ENCODE measurements at places on chromosomes 7 and 10. TPM values are rescaled to one million over a fixed set of nuclear protein-coding genes. Genes with fewer than 3 reads are reported as not detected.

DNA sequence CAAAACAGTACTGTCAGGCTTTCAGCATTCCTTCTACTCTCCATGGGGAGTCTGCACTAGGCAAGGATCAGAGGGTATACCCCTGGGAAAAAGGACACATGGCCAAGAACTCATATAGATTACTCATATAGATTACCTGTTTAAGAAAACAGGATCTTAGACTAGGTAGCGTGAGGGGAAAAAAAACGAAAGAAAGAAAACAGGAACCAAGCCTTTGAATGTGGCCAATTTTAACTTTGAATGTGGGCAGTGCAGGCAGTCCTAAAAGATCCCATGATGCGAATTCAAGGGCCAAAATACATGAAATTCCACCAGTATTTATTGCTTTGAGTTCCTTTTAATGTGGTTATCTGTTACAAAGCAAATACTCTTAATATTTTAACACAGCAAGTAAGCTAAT lies 108.6 kb upstream of the TAC1 start:
- no peak for DNase-seq

GRCh38 chr10:17548770-17549169 lies 68.4 kb downstream of the HACD1 start:
- DNase-seq = no peak

GRCh38 chr7:147509035-147509501 lies 1081.5 kb upstream of the C7orf33 start:
- DNase-seq = no peak

GRCh38 chr10:67912331-67912946 lies 28.0 kb downstream of the SIRT1 start:
- DNase-seq = no peak

- no peak for DNase-seq
These were observed 6.0 kb downstream of the SH3PXD2A start for GRCh38 chr10:103849212-103849877.

- DNase-seq = no peak
These were observed 45.6 kb downstream of the MINDY4 start for GRCh38 chr7:30816645-30817370.

DNA sequence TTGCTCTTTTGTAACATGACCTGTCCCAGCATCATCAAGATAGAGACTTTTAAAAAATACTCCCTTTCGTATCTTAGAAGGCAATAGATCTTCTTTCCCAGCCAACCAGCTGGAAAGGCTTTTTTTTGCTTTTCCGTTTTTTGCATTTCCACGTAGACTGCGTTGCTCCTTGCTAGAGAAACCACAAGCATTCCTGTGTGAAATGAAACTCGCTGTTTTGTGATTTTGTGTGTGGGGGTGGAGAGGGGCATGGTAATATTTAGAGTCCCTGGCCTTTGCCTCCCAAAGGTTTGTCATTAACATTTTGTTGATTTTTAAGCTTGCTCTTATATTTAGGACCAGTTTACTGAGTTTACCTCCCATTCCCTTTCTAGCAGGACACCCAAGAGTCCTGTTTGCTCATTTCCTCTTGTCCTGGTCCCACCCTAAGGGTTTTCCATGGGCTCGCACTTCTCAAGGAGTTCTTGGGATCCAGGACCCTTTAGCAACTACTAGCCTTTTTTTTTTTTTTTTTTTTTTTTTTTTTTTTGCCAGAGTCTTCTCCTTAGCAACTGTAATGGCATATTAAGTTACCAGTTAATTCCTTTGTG lies 243.6 kb downstream of the BICC1 start:
- no peak for DNase-seq

DNA sequence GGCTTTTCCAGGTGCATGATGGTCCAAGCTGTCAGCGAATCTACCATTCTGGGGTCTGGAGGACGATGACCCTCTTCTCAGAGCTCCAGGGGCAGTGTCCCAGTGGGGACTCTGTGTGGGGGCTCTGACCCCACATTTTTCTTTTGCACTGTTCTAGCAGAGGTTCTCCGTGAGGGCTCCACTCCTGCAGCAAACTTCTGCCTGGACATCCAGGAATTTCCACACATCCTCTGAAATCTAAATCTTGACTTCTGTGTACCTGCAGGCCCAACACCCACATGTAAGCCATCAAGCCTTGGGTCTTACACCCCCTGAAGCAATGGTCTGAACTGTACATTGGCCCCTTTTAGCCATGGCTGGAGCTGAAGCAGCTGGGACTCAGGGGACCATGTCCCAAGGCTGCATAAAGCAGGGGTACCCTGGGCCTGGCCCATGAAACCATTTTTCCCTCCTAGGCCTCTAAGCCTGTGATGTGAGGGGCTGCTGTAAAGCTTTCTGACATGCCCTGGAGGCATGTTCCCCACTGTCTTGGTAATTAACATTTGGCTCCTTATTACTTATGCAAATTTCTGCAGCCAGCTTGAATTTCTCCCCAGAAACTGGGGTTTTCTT lies 86.9 kb downstream of the ZNF783 start:
- no peak for DNase-seq

- DNase-seq = no peak
These were observed 170.6 kb downstream of the FZD1 start for GRCh38 chr7:91434836-91435235.

GRCh38 chr10:28721318-28721951 lies 44.1 kb downstream of the BAMBI start:
- DNase-seq = peak; percentile 35

GRCh38 chr7:45873355-45873754 lies 473 bp upstream of the CCDC201 start:
- DNase-seq = peak; percentile 1

GRCh38 chr10:123651421-123652047 lies 14.6 kb upstream of the GPR26 start:
- DNase-seq = no peak

DNA sequence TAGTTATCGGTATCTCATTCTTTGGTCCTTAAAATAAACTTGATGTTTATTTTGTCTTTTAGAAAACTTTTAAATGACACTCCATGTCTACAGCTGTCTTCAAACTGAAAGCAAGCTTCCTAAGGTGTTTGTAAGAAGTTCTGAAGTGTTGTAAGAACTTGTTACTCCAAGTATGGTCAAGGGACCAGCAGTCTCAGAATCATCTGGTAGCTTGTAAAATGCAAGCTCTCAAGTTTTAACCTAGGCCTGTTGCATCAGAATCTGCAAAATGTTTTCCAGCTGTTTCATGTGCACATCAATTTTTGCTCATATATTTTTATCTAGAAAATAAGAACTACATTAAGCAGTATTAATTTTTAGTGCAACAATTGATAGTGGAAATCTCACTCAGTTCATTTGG lies 104.1 kb downstream of the THSD7A start:
- DNase-seq = no peak

- peak; percentile 77 for DNase-seq
These were observed 100.9 kb upstream of the PDLIM1 start for GRCh38 chr10:95391581-95392216.

DNA sequence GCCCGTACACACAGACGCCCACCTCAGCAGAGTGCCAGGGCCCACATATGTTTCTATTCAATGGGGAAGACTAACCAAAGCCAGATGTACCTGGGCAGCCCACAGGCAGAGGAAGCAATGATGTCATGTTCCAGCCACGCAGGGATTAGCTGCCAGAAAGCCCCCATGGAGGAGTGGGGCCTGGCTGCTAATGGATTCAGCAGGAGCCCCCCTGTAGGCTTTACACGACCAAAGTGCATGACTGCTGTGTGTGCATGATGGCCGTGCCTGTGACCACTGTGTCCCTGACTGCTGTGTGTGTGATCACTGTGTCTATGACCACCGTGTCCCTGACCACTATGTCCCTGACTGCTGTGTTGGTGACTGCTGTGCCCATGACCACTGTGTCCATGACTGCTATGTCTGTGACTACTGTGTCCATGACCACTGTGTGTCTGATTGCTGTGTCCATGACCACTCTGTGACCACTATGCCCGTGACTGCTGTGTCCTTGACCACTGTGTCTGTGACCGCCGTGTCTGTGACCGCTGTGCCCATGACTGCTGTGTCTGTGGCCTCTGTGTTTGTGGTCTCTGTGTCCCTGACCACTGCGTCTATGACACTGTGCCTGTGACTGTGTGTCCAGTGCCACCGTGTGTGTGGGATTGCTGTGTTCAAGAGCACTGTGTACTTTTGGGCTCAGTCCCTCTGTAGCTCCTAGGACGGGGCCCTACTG lies 409.3 kb downstream of the RPS24 start:
- DNase-seq = no peak

DNA sequence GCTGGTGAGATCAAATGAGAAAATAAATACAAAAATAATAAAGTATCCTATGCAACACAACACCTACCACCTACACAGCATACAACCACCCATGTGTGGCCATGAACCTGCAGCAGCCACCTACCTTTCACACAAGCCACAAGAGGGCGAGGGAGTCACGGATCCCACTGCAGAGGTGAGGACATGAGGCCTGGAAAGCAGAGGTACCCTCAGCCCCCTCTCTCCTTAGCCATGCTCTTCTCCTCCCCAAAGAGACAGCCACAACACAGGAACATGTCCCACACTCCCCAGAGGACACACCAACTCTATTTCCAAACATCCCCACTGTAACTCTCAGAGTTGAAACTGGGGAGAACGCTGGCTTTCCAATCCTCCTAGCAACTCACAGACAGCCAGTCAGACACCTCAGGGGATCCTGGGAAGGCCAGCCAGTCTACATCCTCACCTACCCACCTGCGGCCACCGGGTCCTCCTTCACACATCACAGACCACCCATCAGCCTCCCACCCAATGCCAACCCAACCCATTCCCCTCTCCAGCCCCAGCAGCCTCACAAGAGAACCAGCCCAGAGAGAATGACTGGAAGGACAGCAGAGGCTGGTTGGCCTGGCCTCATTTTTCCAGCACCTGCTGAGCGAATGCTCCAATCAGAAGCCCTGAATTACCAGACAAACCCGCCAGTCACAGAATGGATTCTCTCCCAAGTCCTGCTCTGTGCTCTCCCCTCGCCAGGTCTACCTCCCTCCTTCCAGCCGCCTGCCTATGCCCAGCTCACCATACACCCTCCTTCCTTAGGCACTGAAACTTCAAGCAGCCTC lies 18.4 kb downstream of the DLG5 start:
- peak; percentile 75 for DNase-seq

DNA sequence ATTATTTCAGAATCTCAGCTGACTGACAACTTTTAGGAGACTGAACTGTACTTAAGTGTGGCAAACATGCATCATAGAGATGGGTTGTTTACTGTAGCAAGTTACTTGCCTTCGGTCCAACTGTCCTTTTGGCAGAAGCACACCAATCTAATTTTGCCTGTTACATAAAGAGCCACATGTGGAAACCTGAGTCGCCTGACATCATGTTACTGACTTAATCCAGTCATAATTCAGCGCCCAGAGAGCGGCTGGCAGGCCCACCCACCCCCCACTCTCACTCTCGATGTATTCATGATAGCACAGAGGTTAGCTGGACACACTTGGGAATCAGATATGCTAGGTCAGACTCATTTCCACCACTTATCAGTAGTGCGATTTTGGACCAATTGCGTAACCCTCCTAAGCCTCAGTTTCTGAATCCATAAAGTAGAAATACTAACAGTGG lies 57.3 kb upstream of the CAPZA2 start:
- DNase-seq = no peak

- DNase-seq = no peak
These were observed 6.3 kb downstream of the EN2 start for GRCh38 chr7:155464183-155464582.

DNA sequence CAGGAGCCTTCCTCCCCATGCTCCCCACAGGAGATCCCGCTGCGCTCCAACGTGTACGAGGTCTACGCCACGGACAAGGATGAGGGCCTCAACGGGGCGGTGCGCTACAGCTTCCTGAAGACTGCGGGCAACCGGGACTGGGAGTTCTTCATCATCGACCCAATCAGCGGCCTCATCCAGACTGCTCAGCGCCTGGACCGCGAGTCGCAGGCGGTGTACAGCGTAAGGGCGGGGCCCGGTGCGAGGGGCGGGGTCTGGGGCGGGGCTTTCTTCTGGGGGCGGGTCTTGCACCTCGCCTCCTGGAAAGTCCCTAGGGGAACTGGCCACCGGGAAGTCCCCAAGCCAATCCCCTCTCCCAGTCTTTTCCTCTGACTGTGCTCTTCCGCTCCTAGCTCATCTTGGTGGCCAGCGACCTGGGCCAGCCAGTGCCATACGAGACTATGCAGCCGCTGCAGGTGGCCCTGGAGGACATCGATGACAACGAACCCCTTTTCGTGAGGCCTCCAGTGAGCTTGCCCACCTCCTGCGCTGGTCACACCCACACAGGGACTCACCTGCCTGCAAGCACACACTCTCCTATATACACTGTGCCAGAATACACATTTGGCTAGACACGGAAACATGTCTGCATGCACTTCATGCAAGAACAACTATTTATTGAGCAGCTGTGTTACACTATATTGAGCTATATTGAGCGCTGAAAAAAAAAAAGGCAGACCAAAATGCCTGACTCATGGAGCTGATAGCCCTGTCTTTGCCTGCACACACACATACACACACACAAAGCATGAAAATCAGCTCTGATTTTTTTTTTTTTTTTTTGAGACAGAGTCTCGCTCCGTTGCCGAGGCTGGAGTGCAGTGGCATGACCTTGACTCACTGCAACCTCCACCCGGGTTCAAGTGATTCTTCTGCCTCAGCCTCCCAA lies 32.7 kb upstream of the VSIR start:
- DNase-seq = peak; percentile 84

Gene ODAD2
- polyA plus RNA-seq = 3.4 TPM

Gene ARHGEF35
- polyA plus RNA-seq = 32.3 TPM

Gene VWDE
- polyA plus RNA-seq = 24.6 TPM

Gene AKR1C3
- 9.1 TPM for polyA plus RNA-seq

Gene NEURL1
- 0.71 TPM for polyA plus RNA-seq

Gene CALU
- 136 TPM for polyA plus RNA-seq

Gene C7orf57
- 1.7 TPM for polyA plus RNA-seq

Gene AQP1
- not detected for polyA plus RNA-seq

Gene GARIN1A
- 0.10 TPM for polyA plus RNA-seq

All from GM23338 (cell line).